ENCODE measurements at places on chromosomes 11 and 22.

- no peak for DNase-seq
Observed at GRCh38 chr22:27207907-27208306, 550.5 kb downstream of the MIAT start.

- no peak for DNase-seq
Observed at GRCh38 chr11:17929171-17929570, 83.7 kb downstream of the SERGEF start.

GRCh38 chr11:58741127-58741526, 9.4 kb upstream of the GLYAT start:
- DNase-seq = no peak

DNA sequence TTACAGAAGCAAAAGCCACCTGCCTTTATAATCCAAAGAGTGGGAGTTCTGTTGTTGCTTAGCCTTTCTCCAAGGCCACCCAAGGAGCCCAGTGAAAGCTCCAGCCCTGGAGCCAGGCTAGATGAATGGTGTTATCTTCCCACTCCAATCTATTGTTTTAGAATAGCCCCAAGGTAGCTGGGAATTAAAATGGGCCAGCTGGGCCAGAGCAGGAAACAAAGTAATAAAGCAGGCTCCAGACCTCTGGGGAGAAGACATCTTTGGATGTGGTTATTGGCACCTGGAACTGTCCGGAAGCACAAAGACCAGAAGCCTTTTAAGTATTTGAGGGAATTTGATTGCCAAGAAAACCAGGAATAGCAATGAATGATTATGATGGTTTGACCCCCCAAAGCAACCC, 8.8 kb downstream of the C11orf96 start:
- no peak for DNase-seq

DNA sequence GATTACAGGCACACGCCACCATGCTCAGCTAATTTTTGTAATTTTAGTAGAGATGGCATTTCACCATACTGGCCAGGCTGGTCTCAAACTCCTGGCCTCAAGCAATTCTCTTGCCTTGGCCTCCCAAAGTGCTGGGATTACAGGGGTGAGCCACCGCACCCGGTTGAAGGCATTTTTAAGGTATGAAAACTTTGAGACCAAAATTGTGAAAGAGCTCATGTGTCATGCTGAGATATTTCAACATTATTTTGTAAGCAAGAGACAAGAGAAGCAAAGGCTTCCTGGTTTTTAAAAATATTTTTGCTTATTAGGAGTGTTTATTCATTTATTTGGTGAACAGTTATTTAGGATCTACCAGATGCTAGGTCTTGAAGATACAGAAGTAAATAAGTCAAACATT, 6.8 kb downstream of the NHERF4 start:
- no peak for DNase-seq

DNA sequence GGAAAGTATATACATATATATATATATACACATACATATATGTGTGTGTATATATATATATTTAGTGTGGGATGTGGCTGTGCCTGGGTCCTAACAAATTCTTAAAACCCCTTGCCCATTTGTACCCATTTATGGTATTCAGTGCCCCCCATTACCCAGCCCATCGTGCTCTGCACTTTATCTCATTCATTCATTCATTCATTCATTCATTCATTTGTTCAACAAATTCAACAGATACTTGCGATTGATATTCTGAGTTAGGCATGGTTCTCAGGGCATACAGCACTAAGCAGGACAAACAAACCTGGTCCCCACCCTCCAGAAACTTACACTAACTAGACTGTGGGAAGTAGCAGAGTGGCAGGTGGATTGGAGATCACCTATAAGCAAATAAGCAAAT, 56.6 kb upstream of the LMO2 start:
- DNase-seq = no peak

DNA sequence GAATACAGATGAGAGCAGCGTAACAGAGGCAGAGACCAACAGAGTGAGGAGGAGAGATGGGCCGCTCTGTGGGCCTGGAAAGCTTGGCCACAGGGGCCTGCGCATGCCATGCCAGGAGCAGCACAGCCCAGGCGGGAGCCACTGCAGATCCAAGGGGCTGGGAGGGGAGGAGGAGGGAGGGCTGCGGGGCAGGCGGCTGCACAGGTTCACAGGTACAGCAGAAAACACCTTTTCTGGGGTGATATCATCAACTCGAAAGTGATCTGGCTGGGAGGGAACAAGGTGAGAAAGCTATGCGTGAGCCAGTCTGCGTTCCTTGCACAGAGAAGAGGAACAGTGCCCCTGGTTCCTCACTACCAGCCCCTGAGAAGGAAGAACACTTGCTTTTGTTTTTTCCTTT, 14.8 kb downstream of the VPS37C start:
- no peak for DNase-seq

- no peak for DNase-seq
Observed at GRCh38 chr11:34157163-34157562, 51.7 kb downstream of the NAT10 start.

DNA sequence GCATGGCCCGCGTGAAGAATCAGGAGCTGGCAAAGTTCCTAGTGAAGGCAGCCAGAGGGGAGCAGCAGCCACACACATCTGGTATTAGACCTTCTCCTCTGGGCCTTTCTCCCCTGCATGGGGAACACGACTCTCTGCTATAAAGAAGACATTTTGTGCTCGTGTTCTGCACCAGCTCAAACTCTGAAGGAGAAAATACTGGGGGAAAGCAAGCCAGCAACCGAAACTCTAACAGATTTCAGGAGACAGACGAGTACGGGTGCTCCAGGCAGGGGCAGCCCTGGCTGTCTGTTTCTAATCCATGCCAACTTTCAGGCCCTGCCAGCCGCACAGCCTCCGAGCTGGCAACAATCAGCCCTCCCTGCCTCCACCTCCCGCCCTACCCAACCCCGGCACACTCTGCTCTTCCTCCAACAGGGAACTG, 296.3 kb downstream of the BRD1 start:
- no peak for DNase-seq

DNA sequence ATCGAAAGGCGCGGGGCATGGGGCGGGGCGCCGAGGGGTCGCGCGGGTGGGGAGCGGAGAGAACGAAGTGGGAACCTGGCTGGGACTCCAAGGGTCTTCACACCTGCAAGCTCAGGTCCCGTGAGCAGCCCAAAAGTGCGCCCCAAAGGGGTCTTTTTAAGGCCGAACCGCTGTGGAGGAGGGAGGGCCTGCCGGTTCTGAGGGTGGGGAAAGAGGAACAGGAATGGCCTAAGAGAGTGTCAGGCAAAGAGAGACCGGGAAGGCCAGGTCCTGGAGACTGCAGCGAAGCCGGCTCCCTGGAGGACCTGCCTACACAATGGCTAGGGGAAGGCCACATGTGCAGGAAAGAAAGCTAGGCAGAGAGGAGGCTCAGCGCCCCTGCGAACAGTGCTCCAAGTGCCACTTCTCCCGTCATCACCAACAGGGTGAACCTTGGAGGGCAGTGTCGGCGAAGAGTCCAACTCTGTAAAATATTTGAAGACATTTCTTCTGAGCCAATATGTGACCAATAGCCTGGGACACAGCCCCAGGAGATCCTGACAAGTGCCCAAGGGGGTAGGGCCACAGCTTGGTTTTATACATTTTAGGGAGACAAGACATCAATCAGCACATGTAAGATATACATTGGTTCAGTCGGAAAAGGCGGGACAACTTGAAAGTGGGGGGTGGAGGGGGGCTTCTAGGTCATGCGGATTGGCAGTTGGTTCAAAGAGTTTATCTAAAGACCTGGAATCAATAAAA, 710 bp upstream of the DGCR2 start:
- no peak for DNase-seq

DNA sequence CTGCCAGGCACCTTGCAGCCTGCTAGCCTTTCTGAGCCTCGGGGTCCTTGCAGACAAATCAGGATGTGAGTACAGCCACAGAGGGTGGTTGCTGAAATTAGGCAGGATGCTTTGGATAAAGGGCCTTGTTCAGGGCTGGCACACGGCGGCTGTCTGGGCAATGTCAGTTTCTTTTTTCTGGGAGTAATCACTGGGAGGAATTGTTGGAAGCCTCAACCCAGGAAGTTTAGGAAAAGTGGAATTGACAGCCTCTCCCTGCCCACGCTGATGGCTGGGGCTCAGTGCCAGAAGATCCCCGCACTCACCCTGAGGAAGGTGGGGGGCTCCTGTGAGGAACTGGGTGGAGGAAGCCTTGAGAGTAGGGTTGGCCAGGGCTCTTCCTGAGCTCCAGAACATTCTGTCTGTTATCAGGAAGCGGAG, 37.4 kb downstream of the CD82 start:
- no peak for DNase-seq

Data from activated CD4-positive, alpha-beta T cell treated with anti-CD3 and anti-CD28 coated beads, Interleukin-2, Interleukin-6, amounts not matched to agents 100 ng/mL and 50 ng/mL, durations not matched to agents 16 hours and 8 hours (primary cell).